Midbrain (tissue), 1 donor: ENCODE measurements at places on chromosomes 13 and 19.

DNA sequence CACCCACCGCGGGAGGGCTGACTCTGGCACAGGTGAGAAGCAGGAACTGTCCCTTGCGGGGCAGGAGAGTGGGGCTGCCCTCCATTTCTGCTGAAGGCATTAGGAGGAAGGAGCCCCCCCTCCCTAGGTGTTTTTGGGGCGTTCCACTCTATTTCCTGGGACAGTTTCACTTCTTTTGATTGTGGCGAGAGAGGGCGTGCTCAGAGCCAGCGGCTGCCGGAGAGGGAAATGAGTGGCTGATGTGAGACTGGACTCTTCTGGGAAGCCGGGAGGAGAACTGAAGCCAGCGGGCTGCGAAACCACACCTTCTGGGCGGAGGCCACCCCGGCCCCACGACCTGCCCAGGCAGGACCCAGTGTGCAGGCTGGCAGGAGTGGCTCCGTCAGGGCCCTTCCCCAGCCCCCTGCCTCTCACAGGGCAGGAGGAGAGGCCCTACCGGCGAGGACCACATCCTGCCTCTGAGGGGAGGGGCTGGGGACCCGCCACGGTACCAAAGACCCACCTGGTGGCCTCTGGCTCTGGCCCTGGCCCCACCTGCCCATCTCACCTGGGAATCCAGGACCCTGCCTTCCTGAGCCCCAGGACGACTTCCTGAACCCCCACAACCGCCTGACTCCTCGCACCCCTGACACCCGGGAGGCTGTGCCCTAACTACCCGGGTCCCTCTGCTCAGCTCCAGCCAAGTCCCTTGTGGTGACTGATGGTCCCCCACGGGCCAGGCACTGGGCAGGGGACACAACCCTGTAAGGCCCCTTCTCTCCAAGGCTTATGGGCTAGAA is 25.9 kb downstream of the MPND start:
- DNase-seq = no peak

DNA sequence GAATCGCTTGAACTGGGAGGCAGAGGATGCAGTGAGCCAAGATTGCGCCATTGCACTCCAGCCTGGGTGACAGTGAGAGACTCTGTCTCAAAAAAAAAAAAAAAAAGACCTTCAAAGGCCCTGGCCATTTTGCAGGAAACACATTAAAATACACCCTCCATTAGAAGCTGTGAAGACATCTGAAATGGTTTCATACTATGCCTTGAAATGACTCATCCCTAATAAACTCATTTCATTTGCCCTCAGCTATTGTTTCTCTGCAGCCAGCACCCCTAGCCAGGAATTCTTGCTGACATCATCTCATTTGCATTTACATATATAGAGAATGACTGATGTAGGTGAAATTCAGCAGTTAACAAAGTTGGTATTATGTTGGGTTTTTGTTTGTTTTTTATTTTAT is 8.7 kb downstream of the EML2 start:
- no peak for DNase-seq

DNA sequence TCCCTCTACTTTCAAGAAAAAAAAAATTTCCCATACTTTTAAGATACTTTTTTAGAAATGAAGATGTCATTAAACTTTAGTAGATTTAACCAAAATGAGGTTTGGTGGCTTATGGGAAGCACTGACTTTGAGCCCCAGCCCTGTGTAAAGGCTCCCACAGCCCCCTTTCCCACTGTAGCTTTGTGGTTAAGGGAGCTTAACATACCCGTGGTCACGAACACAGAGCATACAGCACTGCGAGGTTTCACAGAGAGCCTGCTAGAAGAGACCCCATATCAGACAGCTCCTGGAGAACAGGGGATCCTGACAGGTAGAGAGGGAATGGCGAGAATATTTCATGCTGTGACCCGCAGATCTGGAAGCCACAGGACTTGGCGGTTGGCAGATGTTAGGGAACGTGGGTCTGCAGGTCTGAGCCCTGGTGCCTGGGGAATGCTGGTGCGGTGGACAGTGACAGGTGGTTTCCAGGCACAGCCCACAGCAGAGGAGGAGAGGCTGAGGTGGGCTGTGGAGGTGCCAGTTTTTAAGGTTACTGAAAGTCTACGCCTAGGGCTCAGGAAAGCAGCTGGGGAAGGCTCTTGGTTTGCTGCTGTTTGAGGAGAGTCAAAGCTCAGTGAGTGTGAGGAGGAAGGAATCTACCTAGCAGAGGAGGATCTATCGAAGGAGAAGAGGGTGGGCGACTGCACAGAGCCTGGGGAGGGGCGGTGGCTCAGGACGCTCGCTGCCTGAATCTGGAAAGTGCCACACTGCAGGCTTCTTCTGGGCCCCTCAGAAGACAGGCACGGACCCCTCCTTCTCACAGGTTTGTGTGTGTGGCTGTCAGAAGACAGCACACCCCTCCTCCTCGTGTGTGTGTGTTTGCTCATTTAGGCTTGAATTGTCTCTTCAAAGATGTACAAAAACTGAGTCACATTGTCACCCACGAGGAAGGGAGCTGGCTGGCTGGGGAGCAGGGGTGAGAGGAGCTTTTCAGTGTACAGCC is 49.9 kb downstream of the SLC7A9 start:
- DNase-seq = no peak

DNA sequence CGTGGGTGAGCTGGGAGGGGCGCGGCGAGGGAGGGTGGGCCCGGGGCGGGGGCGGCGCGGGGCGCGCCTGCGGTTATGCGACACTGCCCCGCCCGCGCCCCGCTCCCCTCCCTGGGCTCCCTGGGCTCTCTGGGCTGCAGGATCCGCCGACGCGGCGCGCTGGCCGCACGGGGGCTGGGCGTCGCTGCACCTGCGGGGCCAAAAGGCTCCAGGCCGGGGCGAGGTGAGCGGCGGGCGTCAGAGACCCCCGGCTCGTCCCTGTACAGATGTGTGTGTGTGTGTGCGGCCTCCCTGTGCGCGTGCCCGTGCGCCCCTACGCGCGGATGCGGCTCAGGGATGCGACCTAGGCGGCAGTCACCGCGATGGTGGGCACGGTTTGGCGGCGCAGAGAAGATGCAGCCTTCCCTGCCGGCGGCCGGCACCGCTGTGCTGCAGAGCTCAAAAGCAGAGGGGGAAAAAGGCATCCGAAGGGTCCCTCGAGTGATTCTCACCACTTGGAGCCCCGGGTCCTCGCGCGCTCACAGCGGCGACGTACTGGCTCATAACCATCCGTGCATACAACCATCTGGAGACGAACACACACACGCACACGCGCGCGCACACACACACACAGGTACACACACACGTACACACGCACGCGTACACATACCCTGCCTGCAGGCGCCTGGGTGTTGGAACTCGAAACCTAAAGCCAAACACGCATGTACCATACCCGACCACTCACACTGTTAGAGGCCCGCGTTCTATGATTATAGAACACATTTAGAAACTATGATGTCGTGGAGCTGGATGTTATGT is 709 bp downstream of the ATP8A2 start:
- peak; percentile 29 for DNase-seq

GRCh38 chr13:42688821-42689220 is 92.6 kb upstream of the FAM216B start:
- DNase-seq = no peak

GRCh38 chr19:15696654-15697194 is 23.8 kb downstream of the CYP4F12 start:
- no peak for DNase-seq

- DNase-seq = no peak
Observed at GRCh38 chr19:17580470-17581144, 25.2 kb downstream of the COLGALT1 start.

DNA sequence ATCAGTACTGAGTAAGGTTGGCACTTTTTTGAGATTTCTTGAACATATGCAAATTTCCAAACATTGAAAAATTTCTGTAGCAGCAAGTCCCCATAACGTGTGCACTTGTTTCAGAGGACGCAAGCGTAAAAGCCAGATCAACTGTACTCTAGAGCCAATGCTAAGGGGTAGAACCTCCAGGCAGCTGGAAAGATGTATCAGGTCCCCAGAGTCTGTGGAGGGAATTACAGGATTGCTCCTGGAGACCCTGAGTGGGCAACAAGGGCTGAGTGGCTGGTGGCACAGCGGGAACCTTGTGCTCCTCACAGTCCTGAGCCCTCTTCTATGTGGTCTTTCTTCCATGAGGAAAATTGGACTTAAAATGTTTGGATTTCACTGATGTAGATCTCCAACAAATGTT is 53.9 kb upstream of the AMER2 start:
- DNase-seq = no peak

DNA sequence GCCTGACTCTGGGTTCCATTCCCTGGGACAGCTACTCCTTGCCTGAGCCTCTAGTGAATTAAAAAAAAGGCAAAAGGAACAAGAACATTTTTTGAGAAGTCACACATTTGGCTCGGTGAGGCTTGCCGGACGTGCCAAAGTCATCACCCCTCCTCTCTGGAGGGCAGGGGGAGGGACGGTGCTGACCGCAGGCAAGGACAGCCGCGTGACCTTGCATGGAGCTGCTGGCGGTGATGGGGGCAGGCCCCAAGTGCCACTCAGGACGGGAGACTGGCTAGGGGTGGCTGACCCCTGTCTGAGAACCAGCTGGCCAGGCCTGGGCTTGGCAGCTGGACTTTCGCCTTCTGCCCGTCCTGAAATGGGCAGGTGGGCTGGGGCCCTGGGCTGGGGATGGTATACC is 26.4 kb downstream of the MAP2K2 start:
- DNase-seq = no peak

GRCh38 chr19:16702123-16702522 is 17.5 kb upstream of the NWD1 start:
- DNase-seq = no peak

- DNase-seq = no peak
Observed at GRCh38 chr19:48461982-48462655, 6.7 kb downstream of the KCNJ14 start.

DNA sequence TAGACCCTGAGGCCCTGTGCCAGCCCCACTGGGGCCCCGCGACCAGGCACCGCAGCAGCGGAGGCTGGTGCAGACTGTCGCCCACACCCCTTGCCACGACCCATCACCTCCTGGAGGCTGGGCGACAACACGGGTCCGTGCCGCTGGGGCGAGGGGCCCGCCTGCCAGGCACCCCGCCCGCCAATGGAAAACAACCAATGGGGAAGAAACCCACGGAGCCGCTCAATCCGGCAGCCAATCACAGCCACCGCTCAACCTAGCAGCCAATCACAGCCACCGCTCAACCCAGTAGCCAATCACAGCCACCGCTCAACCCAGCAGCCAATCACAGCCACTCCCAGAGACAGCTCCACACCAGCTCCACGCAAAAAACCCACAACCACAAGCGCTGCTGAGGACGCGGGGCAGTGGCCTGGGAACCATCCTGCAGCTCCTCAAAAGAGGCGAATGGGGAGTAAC is 29.7 kb downstream of the GPX4 start:
- DNase-seq = no peak

DNA sequence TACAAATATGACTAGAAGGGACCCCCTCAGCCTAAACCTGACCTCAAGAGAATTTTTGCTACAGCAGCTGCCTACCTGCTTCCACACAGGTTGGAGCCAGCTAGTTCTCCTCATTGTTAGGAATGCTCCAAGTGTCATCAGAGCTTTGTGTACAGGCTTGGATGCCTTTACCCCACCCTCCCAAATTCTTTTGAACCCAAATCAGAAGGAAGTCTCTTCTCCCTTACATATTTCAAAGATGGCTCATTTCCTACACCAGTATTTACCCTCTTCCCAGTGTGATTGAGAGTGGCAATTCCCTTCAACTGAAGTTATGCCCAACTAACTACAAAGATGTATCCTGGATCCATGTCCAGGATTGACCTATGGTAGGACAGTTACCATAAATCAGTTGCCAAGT is 323.2 kb downstream of the OXGR1 start:
- no peak for DNase-seq

DNA sequence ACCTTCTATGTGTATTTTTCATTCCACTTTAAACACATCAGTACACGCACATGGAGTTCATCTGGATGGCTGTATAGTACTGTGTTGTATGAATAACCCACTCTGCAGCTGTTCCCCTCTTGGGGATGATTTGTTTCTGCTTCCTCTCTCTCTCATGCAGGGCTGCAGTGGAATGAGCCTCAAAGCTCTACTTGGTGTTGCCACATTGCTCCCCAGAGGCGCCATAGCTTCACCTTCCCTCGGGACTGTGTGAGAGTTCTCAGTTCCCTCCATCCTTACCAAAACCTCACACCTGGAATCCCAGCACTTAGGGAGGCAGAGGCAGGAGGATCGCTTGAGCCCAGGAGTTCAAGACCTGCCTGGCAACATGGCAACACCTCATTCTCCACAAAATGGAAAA is 28.4 kb upstream of the GPR183 start:
- no peak for DNase-seq

- DNase-seq = no peak
Observed at GRCh38 chr13:42239161-42239560, 32.8 kb upstream of the AKAP11 start.

DNA sequence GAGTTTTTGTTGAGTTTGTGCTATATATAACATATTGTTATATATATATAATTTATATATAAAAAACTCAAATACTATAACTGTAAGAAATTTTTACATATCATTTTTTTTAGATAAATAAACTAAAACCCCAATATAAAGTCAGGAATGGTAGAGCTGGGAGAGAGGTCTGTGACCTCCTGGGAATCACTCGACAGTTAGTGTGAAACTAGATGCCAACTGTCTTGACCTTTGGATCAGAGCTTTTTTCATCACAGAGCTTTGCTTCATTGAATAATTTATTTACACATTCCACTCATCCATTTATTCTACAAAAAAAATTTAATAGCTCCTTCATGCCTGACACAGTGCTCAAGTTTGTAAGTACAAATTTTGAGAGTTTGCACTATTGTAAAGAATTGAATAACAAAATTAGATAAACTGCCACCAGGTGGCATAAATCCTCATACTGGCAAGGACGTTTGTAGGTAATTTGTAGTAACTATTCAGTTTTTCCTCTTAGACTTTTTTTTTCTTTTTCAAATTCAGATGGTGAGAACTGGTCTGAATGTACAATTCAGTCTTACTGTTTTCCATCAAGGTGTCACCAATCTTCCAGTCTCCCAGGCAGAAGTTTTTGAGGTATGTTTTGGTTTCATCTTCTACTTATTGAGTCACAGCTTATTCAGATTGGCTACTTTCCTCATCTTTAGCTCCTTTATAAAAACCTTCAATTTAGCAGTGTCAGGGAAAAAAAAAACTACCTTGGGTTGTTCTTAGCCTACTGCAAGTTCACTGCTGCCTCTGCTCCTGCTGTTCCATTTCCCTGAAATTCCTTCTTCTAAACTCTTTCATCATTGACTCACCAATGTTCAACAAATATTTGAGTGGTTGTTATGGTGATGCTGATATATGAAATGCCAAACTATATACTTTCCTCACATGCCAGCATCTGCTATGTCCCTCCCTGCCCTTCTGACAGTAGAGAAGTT is 28.7 kb downstream of the LACC1 start:
- peak; percentile 18 for DNase-seq
